ENCODE measurements at places on chromosomes 4 and X. TPM values are rescaled to one million over a fixed set of nuclear protein-coding genes. Genes with fewer than 3 reads are reported as not detected.

- DNase-seq, result no peak
- peaks cover 16% of the 10 kb centered on the region for H3K4me1 ChIP-seq
- H3K36me3 ChIP-seq, result no peaks in the 10 kb centered on the region
- no peak overlapping the region for H3K27ac ChIP-seq
- no peak overlapping the region for H3K4me3 ChIP-seq
- H3K27me3 ChIP-seq, result peaks cover 24% of the 10 kb centered on the region
These were observed 9.9 kb downstream of the L1CAM start for GRCh38 chrX:153876112-153876491.

- no peaks in the 10 kb centered on the region for H3K4me1 ChIP-seq
- H3K27ac ChIP-seq, result no peak overlapping the region
- H3K36me3 ChIP-seq, result no peaks in the 10 kb centered on the region
- H3K4me3 ChIP-seq, result no peak overlapping the region
These were observed 80.6 kb upstream of the TBX22 start for GRCh38 chrX:79933938-79934337.

- no peaks in the 10 kb centered on the region for H3K27me3 ChIP-seq
- no peak for DNase-seq
- no peak overlapping the region for H3K4me3 ChIP-seq
- no peaks in the 10 kb centered on the region for H3K4me1 ChIP-seq
These were observed 287.9 kb upstream of the PUDP start for GRCh38 chrX:7435822-7436221.

GRCh38 chrX:105211066-105211575 lies 9.4 kb downstream of the TEX13A start:
- DNase-seq, result no peak
- H3K4me1 ChIP-seq, result no peaks in the 10 kb centered on the region
- no peak overlapping the region for H3K27ac ChIP-seq

DNA sequence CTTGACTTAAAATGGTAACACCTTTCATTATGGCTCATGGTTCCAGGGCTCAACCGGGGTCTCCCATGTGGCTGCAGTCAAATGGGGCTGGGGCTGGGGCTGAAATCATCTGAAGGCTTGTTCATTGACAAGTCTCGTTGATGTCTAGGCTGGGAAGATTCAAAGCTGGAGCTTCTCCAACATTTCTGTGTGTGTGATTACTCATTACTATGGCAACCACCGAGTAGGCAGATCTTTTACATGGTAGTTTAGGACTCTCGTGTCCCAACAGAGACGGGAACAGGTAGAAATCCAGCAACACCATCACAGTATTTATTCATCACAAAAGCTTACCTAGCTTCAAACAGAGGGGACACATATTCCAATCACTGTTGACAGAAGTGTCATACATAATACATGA lies 7.8 kb downstream of the YTHDC1 start:
- H3K4me1 ChIP-seq, result peaks cover 59% of the 10 kb centered on the region
- H3K36me3 ChIP-seq, result peaks cover 31% of the 10 kb centered on the region
- no peak overlapping the region for H3K4me3 ChIP-seq
- H3K27ac ChIP-seq, result no peak overlapping the region
- DNase-seq, result no peak
- H3K27me3 ChIP-seq, result no peaks in the 10 kb centered on the region

GRCh38 chr4:88163336-88163735 lies 4.9 kb upstream of the ABCG2 start:
- no peaks in the 10 kb centered on the region for H3K36me3 ChIP-seq
- H3K4me1 ChIP-seq, result peaks cover 8% of the 10 kb centered on the region
- H3K27ac ChIP-seq, result no peak overlapping the region
- DNase-seq, result no peak
- H3K27me3 ChIP-seq, result peaks cover 6% of the 10 kb centered on the region
- no peak overlapping the region for H3K4me3 ChIP-seq

GAGE12H gene
- total RNA-seq, result not detected

CENPVL1 gene
- not detected for total RNA-seq

DNA sequence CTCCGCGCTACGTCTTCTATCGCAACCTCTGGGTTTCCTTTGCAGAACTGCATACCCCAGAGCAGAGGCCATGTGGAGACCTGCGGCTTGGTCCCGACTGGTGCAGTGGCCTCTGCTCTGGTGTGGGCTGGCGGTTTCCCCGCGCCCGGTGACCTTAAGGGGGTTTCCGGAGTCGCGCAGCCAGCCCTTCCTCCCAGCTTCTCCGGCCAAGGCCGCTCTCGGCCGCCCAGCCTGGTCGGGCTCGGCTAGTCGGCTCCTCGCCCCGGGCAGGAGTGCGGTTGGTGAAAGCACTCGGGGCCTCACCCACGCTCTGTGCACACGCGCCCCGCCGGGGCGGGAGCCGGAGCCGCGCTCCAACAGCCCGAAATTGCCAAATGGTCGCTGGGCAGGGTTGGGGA lies 84.9 kb downstream of the BCOR start:
- no peak overlapping the region for H3K27ac ChIP-seq
- H3K4me3 ChIP-seq, result peak overlapping the region; percentile 76
- H3K36me3 ChIP-seq, result no peaks in the 10 kb centered on the region
- peaks cover 26% of the 10 kb centered on the region for H3K4me1 ChIP-seq
- H3K27me3 ChIP-seq, result peaks cover under 1% of the 10 kb centered on the region
- peak; percentile 31 for DNase-seq

- DNase-seq, result no peak
- H3K27me3 ChIP-seq, result no peaks in the 10 kb centered on the region
- H3K4me1 ChIP-seq, result no peaks in the 10 kb centered on the region
- H3K27ac ChIP-seq, result no peak overlapping the region
- peaks cover 51% of the 10 kb centered on the region for H3K36me3 ChIP-seq
These were observed 35.1 kb downstream of the PAQR3 start for GRCh38 chr4:78904143-78904542.

GRCh38 chrX:6545712-6546111 lies 10.8 kb upstream of the VCX3A start:
- no peak overlapping the region for H3K4me3 ChIP-seq
- no peaks in the 10 kb centered on the region for H3K27me3 ChIP-seq
- no peak overlapping the region for H3K27ac ChIP-seq
- H3K36me3 ChIP-seq, result no peaks in the 10 kb centered on the region

SEL1L3 gene
- total RNA-seq, result 113 TPM

DNA sequence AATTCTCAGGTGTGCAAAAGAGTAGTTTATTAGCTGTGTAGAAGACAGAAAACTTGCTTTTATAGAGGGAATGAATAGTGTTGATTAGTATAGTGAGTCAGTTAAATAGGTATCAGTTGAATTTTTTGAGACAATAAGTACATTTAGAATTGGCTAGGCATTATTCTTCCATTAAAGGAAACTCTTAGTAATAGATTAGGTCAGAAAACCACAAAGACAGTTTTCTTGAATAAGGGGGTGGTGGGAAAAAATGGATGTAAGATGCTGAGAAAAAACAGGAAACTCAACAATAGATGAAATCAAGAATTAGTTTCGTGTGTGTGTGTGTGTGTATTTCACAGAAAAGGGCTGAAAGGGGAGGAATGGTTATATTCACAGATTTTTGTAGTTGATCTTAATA lies 16.8 kb downstream of the CD38 start:
- no peak overlapping the region for H3K4me3 ChIP-seq
- no peaks in the 10 kb centered on the region for H3K36me3 ChIP-seq
- no peaks in the 10 kb centered on the region for H3K27me3 ChIP-seq
- peaks cover 23% of the 10 kb centered on the region for H3K4me1 ChIP-seq
- H3K27ac ChIP-seq, result no peak overlapping the region
- DNase-seq, result no peak

- no peaks in the 10 kb centered on the region for H3K27me3 ChIP-seq
- H3K36me3 ChIP-seq, result no peaks in the 10 kb centered on the region
- no peak for DNase-seq
These were observed 72.9 kb downstream of the ADAMTS3 start for GRCh38 chr4:72496119-72496518.

- no peaks in the 10 kb centered on the region for H3K36me3 ChIP-seq
- H3K27ac ChIP-seq, result peak overlapping the region; percentile 12
- H3K27me3 ChIP-seq, result no peaks in the 10 kb centered on the region
- no peak overlapping the region for H3K4me3 ChIP-seq
- H3K4me1 ChIP-seq, result peaks cover 40% of the 10 kb centered on the region
- no peak for DNase-seq
These were observed 3.1 kb upstream of the MTMR1 start for GRCh38 chrX:150690126-150690525.

- H3K36me3 ChIP-seq, result no peaks in the 10 kb centered on the region
- H3K27me3 ChIP-seq, result no peaks in the 10 kb centered on the region
- no peak for DNase-seq
- H3K4me1 ChIP-seq, result no peaks in the 10 kb centered on the region
- no peak overlapping the region for H3K27ac ChIP-seq
- H3K4me3 ChIP-seq, result no peak overlapping the region
These were observed 514.0 kb upstream of the DIAPH2 start for GRCh38 chrX:96170626-96171025.

NMU gene
- total RNA-seq, result not detected

- no peaks in the 10 kb centered on the region for H3K36me3 ChIP-seq
- H3K4me3 ChIP-seq, result no peak overlapping the region
- no peaks in the 10 kb centered on the region for H3K27me3 ChIP-seq
- DNase-seq, result no peak
- no peak overlapping the region for H3K27ac ChIP-seq
These were observed 76.5 kb downstream of the PCDH18 start for GRCh38 chr4:137455647-137456321.

- peaks cover 2% of the 10 kb centered on the region for H3K4me1 ChIP-seq
- no peaks in the 10 kb centered on the region for H3K27me3 ChIP-seq
- H3K36me3 ChIP-seq, result peaks cover 48% of the 10 kb centered on the region
- no peak for DNase-seq
These were observed 25.2 kb upstream of the SLC25A6 start for GRCh38 chrX:1416965-1417760.

DNA sequence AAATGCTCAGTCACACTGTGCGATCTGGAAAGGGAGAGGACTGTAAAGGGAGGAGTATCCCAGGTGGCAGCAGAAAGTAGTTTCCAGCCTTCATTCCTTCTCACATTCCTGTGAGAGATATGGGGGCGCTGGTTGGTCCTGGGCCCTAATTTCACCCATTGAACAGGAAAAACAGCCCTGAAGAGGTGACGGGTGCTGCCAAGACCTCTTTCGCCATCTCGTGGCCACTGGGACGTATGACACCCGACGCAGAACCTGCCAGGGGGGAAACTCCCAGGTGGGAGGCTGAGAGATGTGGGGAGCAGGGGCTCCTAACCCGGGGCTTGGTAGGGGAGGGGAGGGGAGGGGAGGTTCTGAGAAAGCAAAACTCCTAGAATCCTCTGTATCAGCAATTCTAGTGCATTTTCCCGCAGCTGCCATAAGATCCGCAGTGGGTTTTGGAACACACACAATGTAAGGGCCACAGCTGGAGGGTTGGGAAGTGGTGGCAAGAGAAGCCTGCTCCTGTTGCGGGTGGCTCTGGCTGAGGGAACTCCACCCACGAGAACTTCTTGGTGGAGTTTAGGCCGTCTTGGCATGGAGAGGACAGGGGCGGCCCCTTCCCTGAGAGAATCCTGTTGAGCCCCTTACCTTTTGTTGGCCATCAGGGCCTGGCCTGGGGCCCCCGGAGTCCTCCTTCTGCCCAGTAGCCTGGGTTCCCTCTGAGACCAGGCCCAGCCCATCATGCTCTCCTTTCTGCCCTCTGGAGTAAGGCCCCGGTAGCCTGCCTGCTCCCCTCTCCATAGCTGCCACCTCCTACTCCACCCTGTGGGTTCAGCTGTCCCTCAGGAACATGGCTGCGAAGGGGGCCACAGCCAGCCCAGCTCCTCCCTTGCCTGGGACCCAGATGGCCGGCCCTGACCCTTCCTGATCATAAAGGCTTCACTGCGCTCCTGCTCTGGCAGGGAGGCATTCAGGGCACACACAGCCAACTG lies 134.1 kb downstream of the OR13H1 start:
- no peaks in the 10 kb centered on the region for H3K4me1 ChIP-seq
- peak; percentile 15 for DNase-seq
- H3K4me3 ChIP-seq, result no peak overlapping the region
- H3K27ac ChIP-seq, result no peak overlapping the region
- no peaks in the 10 kb centered on the region for H3K27me3 ChIP-seq

DNA sequence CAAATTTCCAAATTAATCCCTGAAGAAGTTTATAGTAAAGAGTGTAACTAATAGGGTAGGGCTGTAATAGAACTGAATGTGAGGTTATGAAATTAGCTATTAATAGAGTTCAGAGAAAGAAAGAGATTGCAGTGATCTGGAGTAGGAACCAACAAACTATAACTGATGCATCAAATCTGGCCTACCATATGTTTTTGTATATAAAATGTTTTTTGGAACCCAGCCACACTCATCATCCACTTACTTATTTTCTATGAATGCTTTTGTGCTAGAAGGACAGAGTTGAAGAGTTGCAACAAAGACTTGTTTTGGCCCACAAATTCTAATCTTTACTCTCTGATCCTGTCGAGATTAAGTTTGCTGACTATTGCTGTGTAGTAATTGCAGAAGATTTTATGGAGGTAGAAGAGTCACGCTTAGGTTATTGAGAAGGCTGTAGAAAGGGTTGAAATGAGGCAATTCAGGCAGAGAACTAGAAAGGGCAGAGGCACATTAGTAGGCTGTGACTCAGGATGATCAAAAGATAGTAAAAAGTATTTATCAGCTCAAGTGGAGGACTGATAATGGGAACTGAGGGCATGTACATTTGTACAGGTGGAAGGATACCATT lies 298.7 kb upstream of the EMCN start:
- H3K4me1 ChIP-seq, result no peaks in the 10 kb centered on the region
- no peaks in the 10 kb centered on the region for H3K36me3 ChIP-seq

DNA sequence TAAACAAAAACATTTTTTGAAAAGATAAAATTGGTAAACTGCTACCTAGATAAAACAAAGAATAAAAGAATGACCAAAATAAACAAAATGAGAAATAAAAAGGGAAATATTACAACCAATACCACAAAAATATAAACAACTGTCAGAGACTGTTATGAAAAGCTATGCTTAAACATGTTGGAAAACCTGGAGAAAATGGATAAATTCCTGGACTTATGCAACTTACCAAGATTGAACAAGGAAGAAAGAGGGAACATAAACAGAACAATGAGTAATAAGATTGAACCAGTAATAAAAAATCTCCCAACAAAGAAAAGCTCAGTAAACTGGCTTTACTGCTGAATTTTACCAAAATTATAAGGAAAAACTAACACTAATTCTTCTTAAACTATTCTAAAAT lies 518.7 kb downstream of the GRXCR1 start:
- no peaks in the 10 kb centered on the region for H3K27me3 ChIP-seq
- no peaks in the 10 kb centered on the region for H3K4me1 ChIP-seq
- H3K4me3 ChIP-seq, result no peak overlapping the region
- no peak overlapping the region for H3K27ac ChIP-seq
- DNase-seq, result no peak
- H3K36me3 ChIP-seq, result no peaks in the 10 kb centered on the region

DNA sequence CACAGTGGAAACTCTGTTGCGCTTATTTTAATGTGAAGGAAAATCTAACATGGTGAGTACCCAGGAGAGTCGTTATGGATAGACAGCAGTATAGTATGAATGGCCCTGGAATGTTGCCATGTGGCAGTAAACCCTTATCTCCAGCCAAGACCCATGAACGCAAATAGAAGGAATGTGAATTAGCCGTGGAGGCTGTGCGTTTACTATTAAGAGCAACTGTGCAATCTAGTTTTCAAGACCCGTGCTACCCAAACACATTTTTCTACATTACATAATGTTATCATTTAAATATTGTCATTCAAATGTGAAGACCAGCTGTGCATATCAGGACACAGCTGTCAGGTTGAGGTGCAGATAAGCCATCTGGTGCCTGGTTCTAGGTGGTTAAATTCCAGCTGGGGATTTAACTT lies 13.3 kb upstream of the AGA start:
- H3K4me1 ChIP-seq, result no peaks in the 10 kb centered on the region
- no peak for DNase-seq
- no peak overlapping the region for H3K27ac ChIP-seq
- no peaks in the 10 kb centered on the region for H3K27me3 ChIP-seq

AKAP14 gene
- total RNA-seq, result not detected

KLHL5 gene
- 61.5 TPM for total RNA-seq

Measured in activated B cell treated with CpG ODN at 0.5 μM for 24 hours (primary cell).